ENCODE measurements at places on chromosomes 7 and 10.
A peak's percentile ranks its signal among the peaks of the same experiment; 100 is the strongest.

DNA sequence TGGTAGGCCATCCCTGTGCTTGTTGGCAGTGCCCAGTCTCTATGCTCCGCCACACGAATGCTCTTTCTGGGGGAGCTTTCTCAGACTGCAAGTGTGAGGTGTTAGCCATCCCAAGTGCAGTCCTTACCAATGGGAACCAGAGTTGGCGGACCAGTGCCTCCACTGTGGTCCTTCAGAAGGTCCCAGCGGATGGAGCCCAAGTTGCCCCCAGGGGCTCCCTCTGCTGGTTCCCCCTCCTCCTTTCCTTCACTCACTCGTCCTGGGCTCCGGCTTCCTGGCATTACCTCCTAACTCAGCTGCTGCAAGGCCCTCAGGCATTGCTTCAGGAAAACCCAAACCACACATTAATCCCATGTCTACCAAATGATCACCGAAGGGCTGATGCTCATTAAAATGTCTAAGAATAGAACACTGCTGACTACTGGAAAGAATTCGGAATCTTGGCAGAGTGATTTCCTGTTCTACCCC lies 139.8 kb downstream of the CUBN start:
- DNase-seq: no peak

DNA sequence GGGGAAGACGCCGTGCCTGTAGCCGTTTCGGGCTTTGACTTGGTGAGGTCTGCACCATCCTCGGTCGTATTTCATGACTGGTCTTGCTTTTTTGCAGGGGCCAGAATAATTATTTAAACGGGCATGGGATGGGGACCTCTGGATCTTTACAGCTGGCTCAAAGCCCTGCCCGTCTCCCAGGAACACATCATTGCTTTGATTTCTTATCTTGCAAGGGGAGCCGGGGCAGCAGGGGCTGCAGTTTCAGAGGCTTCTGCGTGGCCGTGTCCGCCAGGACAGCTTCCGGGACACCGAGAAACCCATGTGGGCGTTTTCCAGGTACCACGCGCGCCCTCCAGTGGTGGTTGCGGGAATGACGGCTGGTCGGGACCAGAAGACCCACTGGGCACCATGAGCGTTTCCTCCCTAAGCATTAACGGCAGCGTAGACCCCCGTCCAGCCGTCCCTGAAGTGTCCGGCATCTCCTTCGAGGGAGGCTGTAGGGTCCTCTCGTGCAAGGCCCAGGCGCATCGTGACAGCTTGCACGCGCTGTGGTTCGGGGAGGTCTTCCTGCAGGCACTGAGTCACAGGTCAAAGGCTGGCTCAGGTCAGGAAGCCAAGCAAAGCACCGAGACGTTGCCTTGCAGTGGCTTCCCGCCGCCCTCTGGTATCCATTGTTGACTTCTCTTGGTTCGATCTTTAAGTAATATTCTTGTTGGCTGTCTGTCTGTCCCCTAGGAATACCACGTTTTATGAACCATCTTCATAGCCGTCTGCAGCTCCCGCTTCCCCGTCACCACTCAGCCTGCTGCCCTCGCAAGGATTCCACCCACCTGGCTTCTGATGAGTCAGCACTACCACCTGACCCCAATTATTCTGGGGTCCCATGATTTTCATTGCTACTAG lies 16.2 kb upstream of the ZFAND2A start:
- DNase-seq: peak; percentile 72

- no peak for DNase-seq
Observed at GRCh38 chr7:47419471-47419870, 162.4 kb downstream of the TNS3 start.

DNA sequence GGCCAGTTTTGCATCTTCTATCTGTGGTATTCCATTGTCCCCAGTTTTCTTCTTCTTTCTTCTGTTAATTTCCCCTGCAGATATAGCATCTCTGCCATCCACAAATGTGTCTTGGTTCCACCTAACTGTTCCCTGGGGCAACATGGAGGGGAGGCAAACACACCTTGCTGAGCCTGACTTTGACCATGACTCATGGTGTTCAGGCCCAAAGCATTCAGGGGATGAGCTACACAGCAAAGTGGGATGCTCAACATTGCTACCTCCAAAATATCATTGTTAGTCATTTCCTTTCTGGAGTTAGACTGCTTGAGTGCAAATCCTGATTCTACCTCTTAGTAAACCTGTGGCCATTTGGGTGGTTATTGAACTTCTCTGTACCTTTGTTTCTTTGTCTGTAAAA lies 542.7 kb downstream of the LRMDA start:
- DNase-seq: no peak

- DNase-seq: no peak
Observed at GRCh38 chr10:63866747-63867140, 345.5 kb downstream of the REEP3 start.

- DNase-seq: peak; percentile 31
Observed at GRCh38 chr10:24344279-24344678, 135.3 kb downstream of the KIAA1217 start.

DNA sequence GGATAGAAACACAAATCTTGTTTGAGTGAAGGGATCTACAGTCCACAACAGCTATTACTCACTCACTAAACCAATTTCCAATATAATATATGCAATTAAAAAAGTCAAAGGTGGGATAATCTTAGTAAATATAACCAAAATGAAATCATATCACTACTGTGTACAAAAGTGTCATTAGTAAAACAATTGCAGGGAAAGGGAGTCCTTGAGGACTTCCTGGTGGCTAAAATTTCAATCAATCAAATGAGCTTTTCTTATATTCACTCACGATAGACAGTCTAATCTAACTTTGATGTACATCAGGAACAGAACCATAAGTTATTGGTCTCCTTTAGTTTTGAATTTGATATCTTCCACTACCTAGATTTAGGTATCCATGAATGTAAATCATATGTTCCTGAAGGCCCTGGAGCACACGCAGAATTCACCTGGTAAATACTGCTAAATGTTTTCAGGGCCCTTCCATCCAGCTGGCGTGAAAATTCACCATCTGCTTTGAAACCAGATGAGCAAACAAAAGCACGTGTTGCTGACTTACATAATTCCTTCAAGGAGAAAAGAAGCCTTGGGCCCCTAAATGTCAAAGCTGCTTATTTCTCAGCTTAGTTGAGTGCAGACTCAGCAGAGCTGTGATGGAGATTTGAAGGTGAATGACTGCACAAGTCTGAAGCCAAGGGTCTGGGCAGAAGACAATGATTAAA lies 159.3 kb upstream of the TMEM196 start:
- no peak for DNase-seq

DNA sequence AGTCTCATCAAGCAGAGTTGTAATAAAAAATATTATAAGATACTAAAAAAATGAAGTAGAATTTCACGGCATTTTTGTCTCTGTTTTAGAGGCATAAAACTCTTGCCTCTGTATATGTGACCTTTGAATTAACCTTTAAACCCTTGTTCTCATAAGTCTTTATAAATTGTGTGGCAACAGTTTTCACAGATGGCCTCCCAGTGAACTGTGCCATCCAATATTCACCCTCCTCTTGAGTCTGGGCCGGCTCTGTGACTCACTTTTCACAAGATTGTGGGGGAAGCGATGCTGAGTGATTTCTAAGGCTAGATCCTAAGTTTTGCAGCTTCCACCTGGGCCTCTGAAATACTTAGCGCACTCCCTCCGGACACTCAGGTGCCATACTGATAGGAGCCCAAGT lies 4.6 kb upstream of the USP6NL start:
- DNase-seq: no peak

- no peak for DNase-seq
Observed at GRCh38 chr7:25026156-25026555, 46.2 kb upstream of the OSBPL3 start.

DNA sequence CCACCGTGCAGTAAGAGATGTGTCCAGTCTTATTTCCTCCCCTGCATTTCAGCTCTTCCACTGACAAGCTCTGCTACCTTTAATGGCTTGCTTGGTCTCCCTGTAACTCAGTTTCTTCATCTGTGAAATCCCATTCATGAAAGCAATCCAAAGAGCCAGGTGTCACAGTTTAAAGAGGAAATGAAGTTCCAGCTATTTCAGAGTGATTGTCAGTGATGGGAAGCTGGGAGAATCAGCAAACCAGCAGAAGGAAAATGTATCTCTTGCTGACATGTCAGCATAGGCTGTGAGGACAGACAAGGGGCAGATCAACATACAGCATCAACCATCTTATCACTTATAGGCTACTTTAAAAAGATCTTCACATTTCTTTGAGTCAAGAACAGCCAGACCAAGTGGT lies 445.3 kb downstream of the ADRA2A start:
- no peak for DNase-seq

DNA sequence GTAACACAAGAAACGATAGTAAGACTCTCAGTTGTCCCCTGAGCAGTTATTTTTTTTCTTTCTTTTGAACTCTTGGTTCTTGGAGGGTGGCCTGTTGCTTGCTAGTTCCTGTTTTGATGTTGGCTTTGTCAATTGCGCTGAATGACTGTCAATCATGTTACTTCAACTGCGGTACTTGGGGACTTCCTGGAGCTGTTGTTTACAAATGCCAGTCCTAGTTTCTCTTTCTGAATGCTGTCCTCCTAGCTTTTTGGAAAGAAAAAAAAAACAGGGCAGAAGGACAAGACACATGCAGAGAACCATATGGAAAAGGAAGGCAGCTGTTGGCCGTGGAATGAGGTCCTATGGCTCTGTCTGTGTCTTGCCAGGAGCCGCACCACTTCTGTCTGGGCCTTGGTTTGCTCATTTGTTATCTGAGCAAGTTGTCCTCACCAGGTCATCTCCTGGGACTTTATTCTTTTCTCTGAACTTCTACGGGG lies 7.0 kb upstream of the PDCD4 start:
- no peak for DNase-seq

GRCh38 chr10:33535866-33536265 lies 201.4 kb upstream of the NRP1 start:
- no peak for DNase-seq

DNA sequence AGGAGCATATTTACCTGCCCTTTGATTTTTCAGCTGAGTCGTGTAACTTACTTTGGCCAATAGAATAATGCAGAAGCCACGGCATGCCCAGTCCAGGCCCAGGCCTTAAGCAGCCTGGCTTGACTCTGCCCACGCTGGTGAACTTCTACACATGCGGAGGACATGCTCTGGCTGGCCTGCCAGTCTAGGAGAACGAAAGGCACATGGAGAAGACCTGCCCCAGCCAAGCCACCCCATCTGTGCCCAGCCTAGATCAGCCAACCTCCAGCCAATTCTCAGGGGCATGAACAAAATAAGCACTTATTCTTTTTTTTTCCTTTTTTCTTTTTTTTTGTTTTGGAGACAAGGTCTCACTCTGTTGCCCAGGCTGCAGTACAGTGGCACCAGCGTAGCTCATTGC lies 112.7 kb upstream of the NANOS1 start:
- no peak for DNase-seq

Measured in T1000 (cell line).